ENCODE measurements at places on chromosomes 16 and 17.
A peak's percentile ranks its signal among the peaks of the same experiment; 100 is the strongest.

GRCh38 chr17:79034931-79035485, 11.0 kb downstream of the C1QTNF1 start:
- DNase-seq = peak; percentile 33

DNA sequence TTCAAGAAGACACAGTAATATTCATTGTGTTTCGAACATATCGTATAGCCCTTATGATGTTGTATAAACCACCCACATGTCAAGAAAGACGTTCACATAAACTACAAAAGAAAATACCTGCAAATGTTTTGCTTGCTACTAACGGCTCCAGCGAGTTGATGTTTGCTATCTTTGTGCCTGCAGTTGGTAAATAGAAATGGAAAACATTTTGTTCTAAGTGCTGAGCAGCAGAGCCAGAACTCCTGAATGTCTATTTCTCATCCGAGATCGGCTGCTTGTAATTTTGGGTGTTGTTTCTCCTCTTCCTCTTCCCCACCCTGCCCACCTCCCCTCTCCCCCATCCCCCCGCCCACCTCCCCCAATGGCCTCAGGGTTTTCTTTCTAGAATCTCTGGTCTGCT, 5.0 kb downstream of the SYT17 start:
- DNase-seq = no peak

DNA sequence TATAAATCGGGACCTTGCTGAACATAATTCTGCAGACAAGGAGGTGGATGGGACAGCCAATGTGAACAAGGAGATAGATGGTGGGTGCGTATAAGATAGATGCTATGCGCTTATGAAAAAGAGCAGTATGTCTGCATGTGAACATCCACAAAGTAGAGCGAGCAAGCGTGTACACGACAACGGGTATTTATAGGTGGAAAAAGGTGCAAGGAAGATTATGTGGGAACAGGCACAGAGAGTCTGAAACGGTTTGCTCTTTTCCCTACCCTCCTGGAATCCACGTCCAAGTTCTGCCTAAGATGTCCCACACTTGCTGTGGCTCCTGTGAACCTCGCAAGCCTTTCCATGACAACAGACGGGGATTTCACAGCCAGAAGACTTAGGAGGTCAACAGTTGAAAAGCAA, 43.0 kb downstream of the SNX11 start:
- no peak for DNase-seq

GRCh38 chr17:68892658-68893057, 62.5 kb downstream of the ABCA8 start:
- no peak for DNase-seq

DNA sequence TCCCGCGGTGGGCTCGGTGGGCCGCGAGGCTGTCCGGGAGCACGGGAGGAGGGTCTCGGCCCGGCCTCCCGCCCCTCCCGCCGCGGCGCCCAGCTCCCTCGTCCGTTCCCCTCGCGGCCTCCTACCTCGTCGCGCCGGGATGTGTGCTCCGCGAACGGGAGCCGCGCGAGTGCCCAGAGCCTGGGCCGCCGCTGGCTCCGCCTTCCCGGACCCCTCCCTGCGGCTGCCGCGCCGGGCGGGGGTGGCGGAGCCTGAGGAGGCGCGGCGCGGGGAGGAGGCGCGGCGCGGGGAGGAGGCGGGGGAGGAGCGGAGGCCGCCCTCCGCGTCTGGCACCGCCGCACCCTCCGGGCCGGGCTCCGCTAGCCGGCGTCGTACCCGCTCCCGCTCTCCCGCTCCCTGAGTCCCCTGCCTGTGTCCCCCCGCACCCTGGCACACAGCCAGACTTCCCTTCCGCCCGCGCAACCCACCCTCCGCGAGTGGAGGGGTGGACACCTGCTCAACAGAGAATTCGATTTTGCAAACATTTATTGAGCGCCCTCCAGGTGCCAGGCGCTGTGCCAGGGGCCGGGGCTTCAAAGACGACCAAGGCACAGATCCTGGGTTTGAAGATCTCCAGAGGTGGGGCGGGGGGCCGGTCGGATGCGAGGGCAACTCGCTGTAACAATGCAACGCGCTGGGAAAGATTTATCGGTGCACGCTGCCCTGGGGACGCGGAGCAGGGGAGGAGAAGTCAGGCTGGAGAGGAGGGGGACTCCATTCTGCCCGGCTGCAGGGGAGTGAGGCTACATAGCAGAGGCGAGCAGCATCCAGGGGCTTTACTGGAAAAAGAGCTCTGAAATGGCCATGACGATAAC, at the start of gene MPP3:
Gene MPP3 (minus strand): TSS at position 171 of the 854 bp plus-strand sequence. CDS start 1,240 bp downstream, outside the sequence.
- DNase-seq = no peak

DNA sequence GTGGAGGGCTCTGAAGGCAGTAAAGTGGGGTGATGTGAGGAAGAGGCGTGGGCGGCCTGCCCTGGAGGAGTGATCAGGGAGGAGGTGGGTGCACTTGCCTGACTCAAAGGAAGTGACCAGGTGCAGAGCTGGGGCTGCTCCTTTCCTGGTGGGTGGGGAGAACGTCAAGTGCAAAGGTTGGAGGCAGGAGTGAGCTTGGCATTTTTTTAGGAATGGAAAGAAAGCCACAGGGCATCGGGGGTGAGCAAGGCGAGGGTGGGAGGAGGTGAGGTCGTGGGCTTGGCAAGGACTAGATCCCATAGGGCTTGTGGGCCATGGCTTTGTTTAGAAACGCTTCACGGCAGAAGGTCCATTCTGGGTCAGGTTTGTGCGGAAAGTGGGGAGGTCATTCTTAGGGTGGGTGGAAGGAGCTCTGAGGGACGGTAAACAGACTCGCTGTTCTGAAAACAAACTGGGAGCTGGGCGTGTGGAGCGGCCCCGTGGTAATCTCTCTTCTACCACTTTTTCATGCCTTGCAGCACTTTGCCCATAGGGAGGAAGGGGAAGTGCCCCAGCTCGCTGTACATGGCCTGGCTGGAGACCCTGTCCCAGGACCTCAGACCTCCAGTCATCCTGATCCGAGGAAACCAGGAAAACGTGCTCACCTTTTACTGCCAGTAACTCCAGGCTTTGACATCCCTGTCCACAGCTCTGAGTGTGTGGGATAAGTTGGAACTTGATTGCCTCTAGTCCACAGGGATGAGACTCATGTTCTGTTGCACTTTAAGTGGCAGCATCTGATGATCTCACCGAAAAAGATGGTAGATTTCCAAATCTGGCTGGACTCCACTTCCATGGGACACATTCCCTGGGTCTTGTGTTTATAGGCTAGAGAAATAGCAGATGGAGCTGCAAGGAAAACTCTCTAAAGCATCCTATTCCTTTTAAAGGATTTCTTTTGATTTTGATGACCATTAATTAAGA, 18.9 kb upstream of the HERPUD1 start:
- no peak for DNase-seq

- DNase-seq = no peak
These were observed 122.4 kb downstream of the HIC1 start for GRCh38 chr17:2177235-2177811.

GRCh38 chr16:87328846-87329245, 11.7 kb upstream of the C16orf95 start:
- no peak for DNase-seq

- DNase-seq = peak; percentile 10
These were observed 43.1 kb upstream of the NKD1 start for GRCh38 chr16:50505115-50505514.

Data from activated CD8-positive, alpha-beta memory T cell treated with anti-CD3 and anti-CD28 coated beads, Interleukin-2, amount 50 U/mL, for 48 hours (primary cell).